ENCODE measurements at places on chromosomes 2 and 18.

GRCh38 chr2:9867881-9868280 lies 24.6 kb downstream of the TAF1B start:
- DNase-seq, result no peak

GRCh38 chr18:75246721-75247610 lies 36.4 kb downstream of the TSHZ1 start:
- DNase-seq, result no peak

DNA sequence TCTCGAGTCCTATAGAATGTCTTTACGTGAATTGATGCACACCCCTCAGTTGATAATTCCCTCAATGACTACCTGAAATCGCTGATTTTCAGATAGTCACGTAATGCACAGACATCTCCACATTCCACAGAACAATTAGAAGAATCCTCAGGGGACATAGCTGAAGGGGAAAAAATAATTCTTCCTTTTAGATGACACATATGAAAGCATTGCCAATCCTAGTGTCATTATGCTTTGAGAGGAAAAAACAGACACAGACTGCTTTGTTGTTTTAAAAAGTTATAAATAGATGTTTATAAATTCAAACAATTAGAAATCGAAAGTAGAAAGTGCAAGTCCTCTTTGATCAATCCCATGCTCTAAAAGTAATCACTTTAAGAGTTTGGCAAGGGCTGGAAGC lies 100.6 kb upstream of the FN1 start:
- DNase-seq, result no peak

DNA sequence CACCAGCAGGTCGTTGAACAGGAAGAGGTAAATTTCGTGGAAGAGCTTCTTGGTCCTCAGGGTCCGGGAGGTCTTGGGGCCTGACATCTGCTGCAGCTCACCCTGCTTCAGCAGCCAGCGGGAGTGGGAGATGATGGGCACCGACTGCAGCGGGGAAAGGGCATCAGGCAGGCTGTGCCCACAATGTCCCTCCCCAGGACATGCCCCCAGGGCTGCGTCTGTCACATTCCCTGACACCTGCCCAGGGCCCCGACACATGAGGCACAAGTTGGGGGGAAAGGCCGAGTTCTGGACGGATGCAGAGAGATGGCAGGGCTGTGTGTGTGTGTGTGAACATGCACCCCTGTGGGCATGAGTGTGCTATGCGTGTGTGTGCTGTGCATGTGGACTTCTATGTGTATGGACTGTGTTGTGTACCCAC lies 13.9 kb downstream of the SNORC start:
- no peak for DNase-seq

GRCh38 chr2:12168354-12168753 lies 421.9 kb downstream of the LPIN1 start:
- DNase-seq, result no peak

DNA sequence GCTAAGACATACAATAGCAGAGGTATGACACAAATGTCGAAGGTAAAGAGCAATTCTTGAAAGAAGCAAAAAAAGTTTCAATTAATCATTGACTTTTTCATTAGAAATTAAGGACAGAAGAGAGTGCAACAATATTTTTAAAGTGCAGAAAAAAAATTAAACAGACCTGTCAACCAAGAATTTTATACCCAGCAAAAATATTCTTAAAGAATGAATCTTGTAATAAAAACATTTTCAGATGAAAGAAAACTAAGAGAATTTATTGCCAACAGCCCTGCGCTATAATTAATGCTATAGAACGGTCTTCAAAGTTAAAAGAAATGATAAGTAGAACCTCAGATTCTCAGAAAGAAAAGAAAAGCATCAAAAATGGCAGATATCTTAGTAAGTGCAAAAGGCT lies 79.0 kb downstream of the OLA1 start:
- no peak for DNase-seq

GRCh38 chr2:161136696-161137324 lies 23.4 kb upstream of the TANK start:
- DNase-seq, result no peak

DNA sequence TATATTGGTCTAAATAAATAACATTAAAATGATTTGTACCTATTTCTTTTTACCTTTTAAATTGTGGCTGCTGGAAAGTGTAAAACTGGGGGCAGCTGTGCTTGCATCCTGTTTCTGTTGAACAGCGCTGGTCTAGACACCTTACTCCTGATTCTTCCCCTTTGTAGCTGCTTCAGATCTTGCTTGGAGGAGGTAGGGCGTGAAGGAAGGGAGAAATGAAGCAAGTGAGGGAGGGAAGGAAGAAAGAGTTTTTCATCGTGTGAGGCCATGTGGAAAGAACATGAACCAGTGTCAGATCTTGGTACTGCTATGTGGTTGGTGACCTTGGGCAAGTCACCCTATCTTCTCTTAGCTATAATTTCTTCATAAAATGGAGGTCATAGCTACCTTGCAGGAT lies 89.0 kb upstream of the SEC11C start:
- DNase-seq, result no peak

GRCh38 chr2:11904029-11904428 lies 157.6 kb downstream of the LPIN1 start:
- no peak for DNase-seq

DNA sequence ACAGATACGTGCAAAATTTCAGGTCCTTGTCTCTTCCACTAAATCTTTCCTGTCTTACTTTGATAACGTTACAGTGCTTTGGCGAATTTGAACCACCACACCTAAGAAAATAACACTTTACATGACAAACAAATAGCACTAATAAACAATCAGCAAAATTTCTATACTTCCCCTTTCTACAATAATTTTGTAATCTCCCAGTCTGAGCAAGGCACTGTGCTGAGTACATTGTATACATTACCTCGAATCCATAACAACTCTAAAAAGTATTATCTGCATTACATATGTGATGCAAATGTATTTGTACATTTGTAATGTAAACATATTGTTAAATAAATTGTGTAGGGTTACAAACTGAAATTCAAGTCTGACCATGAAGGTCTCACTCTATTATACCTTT lies 49.9 kb downstream of the RTN4 start:
- no peak for DNase-seq

GRCh38 chr2:144502369-144502768 lies 17.6 kb downstream of the ZEB2 start:
- DNase-seq, result no peak

DNA sequence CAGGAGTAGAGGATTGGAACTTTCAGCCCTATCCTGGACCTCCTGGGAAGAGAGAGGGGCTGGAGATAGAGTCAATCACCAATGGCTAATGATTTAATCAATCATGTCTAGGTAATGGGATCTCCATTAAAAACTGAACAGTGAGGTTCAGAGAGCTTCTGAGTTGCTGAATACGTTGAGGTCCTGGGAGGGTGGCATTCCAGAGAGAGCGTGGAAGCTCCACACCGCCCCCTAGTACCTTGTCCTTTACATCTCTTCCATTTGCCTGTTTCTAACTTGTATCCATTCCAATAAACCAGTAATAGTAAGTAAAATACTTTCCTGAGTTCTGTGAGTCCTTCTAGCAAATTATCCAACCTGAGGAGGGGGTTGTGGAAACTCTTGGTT lies 101.7 kb downstream of the B3GNT2 start:
- DNase-seq, result no peak

DNA sequence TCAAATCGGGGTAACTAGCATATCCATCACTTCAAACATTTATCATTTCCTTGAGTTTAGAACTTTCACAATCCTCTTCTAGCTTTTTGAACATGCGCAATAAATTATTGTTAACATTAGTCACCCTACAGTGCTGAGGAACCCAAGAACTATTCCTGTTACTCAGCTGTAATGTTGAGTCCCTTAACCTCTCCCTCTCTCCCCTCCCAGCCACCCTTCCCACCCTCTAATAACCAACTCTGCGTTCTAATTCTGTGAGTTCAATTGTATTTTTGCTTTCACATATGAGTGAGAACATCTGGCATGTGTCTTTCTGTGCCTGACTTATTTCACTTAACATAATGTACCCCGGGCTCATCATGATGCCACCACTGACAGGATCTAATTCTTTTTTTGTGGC lies 78.6 kb upstream of the RANBP2 start:
- DNase-seq, result no peak

DNA sequence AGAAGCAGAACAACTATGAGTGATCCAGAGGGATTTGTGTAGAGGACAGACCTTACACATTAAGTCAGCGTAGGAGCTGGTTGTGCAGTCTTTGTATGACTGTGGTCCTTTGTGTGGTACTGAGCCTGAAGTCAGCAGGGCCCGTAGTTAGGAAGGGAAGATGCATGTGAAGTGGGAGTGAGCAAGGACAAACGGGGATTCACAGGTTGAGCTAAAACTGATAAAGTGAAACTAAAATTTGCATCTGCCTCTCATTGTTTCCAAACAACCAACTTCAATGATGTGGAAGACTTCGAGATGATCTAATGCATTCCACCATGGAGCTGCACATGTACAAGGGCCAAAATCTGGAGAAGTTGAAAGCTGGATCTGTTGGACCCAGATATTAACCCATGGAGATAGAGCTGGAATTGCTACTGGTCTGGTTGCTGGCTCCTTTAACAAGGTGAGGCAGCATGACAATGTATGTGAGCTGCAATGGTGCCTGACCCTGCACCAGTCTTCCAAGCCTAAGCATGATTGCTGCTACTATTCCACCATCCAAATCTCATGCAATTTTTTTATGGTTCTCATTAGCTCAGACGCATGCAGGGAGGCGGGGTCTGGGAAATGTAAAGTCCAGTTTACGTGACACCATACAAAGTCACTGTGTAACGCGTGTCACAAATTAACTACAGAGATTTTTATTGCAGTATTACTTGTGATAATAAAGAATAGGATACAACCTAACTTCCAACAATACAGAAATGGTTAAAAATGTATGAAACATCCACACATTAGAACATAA lies 12.1 kb upstream of the CYBRD1 start:
- no peak for DNase-seq

- DNase-seq, result no peak
Measured at GRCh38 chr18:62857263-62857976, 142.1 kb downstream of the PHLPP1 start.

GRCh38 chr2:237227592-237228280 lies 142.0 kb downstream of the COPS8 start:
- no peak for DNase-seq

DNA sequence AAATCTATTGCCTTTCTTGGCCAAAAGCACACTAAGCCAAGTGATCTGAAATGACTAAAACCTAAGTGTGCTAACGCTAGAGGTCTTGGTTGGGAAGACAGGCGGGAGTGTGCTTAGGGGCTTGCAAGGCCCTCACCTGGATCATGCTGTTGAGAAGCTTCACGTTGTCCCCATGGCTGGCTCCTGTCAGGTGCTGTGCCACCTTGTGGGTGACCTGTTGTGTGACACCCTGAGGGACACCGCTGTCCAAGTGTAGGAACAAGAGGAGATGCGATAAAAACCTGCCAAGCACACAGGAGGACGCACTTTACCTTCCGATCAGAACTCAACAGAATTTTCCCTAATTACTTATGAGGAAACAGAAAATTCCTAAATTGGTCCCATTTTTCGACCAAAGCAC lies 50.8 kb downstream of the EPG5 start:
- no peak for DNase-seq

GRCh38 chr18:36772241-36772723 lies 56.5 kb downstream of the TPGS2 start:
- DNase-seq, result no peak

DNA sequence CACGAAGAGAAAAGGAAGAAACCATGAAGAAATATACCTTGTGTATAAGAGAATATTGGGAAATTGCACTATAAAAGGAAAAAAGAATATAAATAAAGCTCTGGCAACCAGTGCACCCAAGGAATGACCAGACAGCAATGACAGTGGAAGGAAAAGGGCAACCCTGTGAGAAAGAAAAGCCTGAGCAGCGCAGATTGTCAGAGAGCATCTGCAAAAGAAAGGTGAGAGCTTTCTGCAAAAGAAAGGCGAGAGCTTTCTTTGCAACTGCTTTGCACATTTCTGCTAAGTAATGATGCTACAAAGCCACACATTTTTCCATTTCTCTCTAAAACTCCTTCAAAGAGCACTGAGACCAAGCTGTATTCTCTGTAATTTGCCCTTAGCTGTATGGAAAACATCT lies 83.6 kb downstream of the CTNNA2 start:
- no peak for DNase-seq

DNA sequence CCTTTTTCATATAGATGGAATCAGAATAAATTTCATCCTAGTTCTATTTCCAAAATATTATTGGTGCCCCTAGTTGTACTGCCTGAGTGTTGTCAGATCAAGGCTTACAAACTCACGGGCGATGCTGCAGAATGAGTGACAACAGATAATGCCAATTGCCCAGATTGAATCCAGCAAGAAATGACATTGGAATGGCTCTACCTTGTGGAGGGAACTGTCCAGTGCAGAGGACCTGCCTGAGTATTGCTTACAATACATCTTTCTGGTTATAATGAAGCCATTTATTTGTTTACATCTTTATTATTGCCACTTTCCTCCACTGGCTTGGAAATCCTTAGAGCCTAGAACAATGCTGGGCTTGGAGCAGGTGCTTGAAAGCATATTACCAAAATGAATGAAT lies 7.8 kb upstream of the IL1R2 start:
- DNase-seq, result no peak

DNA sequence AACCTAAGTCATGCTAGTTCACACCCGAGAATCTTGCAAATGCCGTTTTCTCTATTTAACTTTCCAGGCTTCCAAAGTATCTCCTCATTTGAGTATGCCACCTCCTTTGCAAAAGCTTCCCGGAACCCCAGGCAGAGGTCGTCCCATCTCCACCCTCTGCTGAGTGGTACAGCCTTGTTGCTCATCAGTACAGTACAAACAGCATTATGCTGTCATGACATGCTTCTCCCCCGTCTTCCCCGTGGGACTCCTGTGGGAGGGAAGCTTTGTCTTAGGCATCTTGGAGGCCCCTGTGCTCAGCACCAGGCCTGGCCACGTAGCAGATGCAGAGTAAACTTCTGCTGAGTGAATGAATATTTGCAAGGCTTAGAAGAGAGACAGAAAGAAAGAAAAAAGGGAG lies 102.7 kb downstream of the CDCA7 start:
- no peak for DNase-seq

DNA sequence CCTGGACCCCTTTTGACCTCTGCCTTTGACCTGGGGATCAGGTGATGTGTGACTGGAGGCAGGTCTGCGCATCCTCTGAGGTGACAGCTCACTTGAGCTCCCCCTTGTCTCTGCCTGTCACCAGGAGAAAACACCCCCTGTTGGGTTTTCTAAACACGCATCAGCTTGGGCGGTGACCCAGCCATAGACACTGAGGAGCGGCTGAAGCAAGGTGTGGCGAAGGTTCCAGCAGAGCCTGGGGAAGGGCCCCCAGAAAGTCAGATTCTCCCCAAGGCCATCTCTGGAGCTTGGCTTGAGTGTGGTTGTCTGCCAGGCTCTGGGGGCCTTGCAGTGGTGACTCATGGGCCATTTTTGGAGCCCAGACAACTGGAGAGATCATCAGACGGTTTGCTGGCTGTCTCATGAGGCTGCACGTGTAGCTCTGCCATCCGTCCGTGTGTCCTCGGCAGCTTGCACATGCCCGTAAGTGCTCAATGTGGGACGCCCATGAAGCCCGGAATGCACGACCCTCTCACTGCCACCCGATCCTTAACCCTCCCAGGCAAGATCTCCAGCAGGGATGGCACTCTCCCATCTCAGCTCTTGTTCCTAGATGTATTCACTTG lies 29.4 kb downstream of the SIX3 start:
- no peak for DNase-seq

Measured in activated CD8-positive, alpha-beta memory T cell treated with anti-CD3 and anti-CD28 coated beads for 1 hour (primary cell).